K562 (cell line): ENCODE measurements at places on chromosomes 16 and 17. TPM values are rescaled to one million over a fixed set of nuclear protein-coding genes. Genes with fewer than 3 reads are reported as not detected.
A peak's percentile ranks its signal among the peaks of the same experiment; 100 is the strongest.

Gene RTN4RL1
- polyA plus RNA-seq = not detected in 2 replicates

Gene TP53TG3C
- 1.4 and 3.2 TPM in 2 replicates for polyA plus RNA-seq

Gene CHST4
- polyA plus RNA-seq = not detected in 2 replicates

Gene PGP
- 54.0 and 55.6 TPM in 2 replicates for polyA plus RNA-seq

Gene CHTF8
- polyA plus RNA-seq = 119 and 135 TPM in 2 replicates

Gene MYL4
- polyA plus RNA-seq = 319 and 378 TPM in 2 replicates

Gene CSH2
- not detected in 2 replicates for polyA plus RNA-seq

Gene KRT31
- not detected in 2 replicates for polyA plus RNA-seq

Gene TBX21
- not detected in 2 replicates for polyA plus RNA-seq

Gene ACSM2A
- polyA plus RNA-seq = not detected in 2 replicates

Gene RSAD1
- polyA plus RNA-seq = 42.5 and 44.8 TPM in 2 replicates

Gene USB1
- 53.8 and 67.5 TPM in 2 replicates for polyA plus RNA-seq

DNA sequence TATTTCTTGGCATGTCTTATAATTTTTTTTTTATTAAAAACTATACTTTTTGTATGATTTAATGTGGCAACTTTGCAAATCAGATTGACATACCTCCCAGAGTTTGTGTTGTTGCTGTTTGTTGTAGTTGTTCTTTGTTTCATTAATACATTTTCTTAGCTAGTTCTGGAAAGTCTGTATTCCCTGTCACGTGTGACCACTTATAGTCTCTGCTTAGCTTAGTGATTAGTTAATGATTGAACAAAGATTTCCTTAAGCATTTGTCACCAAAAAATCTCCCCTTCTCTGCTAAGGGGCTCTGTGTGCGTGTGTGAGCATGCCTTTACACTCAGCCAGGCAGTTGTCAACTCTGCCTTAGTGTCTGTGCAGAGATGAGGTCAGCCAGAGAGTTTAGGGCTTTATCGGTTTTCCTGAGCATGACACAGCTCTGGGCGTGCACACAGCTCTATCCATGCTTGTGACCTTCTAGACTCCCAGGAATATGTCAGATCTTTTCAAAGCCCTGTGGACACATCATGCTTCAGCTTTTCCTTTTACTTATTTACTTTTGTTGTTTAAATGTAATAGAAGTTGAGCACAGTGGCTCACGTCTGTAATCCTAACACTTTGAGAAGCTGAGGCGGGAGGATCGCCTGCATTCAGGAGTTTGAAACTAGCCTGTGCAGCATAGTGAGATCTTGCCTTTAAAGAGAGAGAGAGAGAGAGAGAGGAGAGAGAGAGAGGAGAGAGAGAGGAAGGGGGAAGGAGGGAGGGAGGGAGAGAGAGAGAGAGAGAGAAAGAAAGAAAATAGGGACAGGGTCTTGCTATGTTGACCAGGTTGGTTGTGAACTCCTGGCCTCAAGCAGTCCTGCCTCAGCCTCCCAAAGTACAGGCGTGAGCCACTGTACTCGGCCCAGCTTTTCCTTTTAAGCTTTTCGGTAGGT is 21.9 kb downstream of the DNAI2 start:
- peak; percentile 59 for DNase-seq

- DNase-seq = no peak
Measured at GRCh38 chr16:8550728-8551387, 39.5 kb downstream of the TMEM114 start.

- DNase-seq = no peak
Measured at GRCh38 chr16:88963583-88963982, 13.4 kb downstream of the CBFA2T3 start.

DNA sequence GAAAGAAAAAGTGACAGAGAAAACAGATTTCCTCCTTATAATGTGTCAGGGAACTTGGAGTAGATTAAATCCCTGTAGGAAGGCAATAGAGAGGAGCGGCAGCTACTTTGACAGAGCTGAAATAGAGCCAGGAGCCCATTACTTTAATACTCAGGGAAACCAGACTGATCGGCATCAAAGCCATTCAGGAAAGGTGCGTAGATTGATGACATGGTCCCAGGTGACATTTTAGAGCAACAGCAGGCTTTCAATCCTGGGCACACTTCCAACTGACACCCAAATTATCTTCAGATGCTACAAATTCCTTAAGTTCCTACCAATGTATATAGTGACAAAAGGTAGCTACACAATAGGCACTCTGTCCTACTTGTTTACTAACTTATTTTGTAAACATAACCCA is 821.5 kb downstream of the CDH8 start:
- no peak for DNase-seq

GRCh38 chr17:27577884-27578717 is 52.9 kb upstream of the LGALS9 start:
- DNase-seq = peak; percentile 41

- no peak for DNase-seq
Measured at GRCh38 chr16:82793528-82794245, 166.9 kb downstream of the CDH13 start.

DNA sequence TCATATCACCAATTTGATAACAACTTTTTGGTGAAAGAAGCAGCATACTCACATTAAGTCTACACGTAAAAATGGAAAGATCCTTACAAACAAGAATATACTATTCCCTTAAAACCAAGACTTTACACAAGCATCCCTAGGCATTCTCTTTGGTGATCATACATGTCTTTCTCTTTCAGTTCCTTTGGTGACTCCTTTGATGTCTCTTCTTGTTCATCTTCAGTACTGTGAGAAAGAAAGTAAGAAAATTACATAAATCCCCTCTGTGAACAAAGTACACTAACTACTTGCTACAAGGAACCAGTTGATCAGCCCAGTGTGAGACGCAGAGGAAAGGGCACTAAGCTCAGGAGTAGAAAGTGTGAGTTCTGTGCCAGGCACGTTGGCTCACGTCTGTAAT is 59.6 kb upstream of the MTMR4 start:
- DNase-seq = no peak

DNA sequence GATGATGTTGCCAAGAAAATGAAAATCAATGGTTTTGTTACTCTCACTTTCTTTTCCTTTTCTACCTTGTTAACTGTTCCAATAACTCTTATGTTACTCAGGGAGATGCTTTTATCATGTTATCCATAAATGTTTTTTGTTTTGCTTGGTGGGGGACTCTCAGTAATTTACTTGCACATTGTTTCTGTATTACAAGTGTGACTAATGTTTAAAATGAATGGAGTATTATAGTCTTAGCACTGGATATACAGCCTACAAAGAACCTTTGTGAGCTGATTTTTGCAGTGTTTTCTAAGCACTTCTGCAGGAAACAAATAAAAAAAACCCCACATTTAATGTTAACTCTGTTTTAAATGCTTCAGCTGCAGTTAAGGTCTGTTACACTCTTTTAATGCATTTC is 12.1 kb downstream of the VMP1 start:
- no peak for DNase-seq

DNA sequence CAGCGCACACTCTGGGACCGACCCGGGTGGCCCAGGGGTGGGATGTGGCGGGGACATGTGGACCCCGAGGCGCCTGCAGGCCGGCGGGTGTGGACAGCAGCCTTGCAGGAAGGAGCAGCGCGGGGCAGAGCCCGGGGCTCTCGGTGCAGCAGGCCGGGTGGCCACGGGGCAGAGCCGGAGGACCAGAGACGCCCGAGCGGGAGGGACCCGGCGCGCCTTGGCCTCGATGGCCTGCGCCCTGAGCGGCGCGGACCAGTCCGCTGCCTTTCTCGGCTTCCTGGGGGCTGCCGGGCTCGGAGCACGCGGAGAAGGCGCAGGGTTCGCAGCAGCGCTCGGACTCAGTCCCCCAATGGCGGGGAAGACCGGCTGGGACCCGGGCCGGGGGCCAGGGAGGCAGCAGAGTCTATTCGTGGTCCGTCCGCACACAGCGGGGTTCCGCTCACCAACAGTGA is 43.4 kb downstream of the OSBPL7 start:
- DNase-seq = no peak

DNA sequence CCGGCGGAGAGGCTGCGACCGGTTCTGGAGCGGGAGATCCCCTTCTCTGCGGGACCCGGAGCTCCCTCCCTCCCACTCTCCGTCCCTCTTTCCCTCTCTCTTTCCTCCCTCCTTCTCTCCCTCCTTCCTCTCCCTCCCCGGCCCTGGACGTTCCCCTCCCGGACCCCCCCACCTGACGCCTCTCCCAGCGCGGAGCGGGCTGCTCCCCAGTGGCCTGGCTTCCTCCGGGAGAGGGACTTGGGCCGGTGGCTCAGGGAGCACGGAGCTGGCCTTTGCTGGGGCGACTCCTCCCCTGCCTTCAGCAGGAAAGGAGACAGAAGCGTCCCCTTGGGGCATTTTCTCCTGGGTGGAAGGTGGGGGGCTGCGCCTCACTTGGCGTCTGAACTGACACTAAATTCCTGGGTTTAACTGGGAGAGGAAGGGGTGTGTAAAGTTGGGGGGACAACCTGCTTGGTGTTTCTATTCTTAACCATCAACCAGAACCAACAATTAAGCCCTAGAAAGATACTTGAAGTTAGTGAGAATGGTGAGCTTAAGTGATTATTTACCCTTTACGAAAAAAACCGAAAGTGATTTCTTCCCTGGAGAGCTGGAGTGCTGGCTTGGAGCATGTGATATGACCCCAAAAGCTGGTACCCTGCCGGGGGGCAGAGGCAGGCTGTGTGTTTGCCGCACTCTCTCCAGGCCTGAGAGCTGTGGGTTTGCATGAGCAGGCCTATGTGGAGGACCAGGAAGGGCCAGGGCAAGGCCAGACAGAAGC is 775 bp downstream of the SPIRE2 start:
- no peak for DNase-seq

DNA sequence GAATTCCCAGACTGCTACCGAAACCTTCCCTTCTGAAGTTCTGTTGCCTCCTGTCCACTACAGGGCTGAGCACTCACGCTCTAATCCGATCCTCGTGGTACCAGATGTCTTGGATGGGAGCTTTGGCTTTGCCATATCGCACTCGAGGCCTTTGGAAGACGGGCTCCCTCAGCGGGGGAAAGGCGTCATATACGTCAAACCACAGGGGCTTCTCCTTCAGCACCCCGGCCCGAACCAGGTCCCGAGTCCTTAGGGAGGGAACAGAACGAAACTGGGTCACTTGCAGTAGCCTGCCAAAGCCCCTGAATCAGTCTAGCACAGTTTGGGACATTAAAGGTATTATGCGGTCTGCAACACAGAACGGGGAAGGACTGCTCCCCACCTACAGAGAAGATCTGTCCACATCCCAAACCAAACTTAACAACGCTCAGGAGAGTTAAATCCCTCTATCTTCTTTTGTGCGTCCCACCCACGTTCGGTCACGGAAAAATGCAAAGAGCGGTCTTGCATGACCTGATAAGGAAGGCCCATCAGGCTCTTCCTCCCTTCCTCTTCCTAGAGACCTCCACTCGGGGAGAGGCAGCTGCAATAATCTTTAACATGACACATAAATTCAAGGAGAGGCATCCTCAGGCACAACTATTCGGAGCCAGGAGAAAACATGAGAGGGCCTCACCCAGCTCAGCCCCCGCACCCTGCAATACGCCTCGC is 526 bp downstream of the MRPS23 start:
- peak; percentile 72 for DNase-seq

GRCh38 chr16:8760021-8760420 is 37.4 kb downstream of the TMEM186 start:
- no peak for DNase-seq

GRCh38 chr17:32773856-32774694 is 102.8 kb downstream of the MYO1D start:
- no peak for DNase-seq

DNA sequence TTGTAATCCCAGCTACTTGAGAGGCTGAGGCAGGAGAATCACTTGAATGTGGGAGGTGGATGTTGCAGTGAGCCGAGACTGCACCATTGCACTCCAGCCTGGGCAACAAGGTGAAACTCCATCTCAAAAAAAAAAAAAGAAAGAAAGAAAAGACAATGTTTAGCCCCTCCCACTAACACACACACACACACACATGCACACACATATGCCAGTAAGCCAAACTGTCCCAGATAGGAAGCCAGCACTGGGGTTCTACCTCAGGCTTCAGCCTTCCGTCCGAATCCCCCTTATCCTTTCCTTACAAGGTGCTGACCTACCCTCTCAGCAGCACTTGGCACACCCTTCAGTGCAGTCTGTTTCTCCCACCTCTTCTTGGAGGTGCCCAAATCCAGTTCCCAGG is 8.7 kb upstream of the KCNH6 start:
- no peak for DNase-seq

DNA sequence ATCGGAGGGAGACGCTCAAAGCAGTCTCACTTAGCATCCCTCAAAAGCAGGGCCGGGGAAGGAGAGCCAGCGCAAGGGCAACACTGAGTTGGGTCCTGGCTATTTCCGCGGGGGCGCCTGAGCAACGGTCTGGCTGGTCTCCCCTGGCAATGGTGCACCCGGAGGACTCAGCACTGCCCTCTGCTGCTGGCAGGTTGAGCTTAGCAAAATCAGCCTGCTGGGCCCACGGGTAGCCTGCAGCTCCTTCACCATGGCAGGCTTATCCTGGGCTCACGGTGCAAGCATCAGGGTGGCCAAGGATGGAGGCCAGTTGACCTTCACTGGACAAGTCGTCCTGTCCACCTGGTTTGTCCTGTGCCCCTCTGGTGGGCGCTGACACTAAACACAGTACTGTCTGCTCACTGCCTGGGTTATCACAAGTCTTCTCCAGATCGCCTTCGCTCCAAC is 14.4 kb upstream of the ALDH3A1 start:
- no peak for DNase-seq

DNA sequence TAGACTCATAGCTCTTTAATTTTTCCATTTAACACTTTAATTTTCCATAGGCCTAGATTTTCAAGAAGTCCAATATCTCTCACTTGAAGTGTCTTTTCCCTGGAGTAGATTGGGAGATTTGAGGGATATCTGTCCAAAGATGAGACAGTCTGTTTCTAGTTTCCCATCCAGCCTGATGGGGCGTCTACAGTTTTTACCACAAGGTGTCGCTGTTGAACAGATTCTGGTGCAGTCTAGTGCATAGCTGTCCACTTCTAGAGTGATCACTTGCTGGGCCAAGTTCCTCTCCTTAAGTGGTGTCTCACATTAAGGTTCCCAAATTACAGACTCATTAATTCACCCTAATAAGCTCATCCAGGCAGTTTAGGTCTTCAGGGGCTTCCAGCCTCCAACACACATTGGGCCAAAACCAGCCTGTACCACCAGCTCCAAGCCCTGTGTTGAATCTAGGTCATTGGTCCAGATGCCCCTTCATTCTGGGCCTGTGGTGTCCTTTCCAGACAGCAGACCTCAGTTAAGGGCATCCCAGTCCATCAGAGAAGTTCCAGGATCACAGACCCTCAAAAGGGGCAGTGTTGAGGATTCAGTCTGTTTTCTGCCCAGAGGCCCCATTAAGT is 9.4 kb downstream of the SNX20 start:
- DNase-seq = peak; percentile 45

DNA sequence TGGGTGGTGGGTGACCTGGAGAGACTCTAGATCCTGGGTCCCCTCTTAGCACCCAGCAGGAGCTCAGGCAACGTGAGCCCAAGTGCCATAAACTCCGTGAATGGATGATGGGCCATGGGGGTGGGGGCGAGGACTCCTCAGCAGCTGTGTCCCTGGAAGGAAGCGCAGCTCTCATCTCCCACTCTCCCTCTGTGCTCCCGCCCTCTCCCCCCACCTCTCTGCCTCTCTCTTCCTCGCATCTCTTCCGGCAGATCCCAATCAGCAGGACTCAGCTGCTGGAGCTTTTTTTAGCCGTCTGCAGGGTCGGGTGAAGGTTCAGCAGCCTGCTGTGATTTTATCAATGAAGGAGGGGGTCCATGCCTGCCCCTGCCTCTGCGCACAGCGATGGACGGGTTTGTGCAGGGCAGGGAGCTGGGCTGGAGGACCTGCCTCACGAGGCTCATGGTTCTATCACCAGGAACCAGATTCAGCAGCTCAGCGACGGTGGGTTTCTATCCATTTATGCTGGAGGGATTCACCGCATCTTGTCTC is 8.3 kb downstream of the CCR7 start:
- DNase-seq = peak; percentile 60
